ENCODE measurements at places on chromosomes 1 and 21. TPM values are rescaled to one million over a fixed set of nuclear protein-coding genes. Genes with fewer than 3 reads are reported as not detected.

Gene MSTO1
- 51.5 TPM for total RNA-seq

Gene PCP4
- total RNA-seq: 4.7 TPM

Gene DDOST
- 116 TPM for total RNA-seq

Gene MLLT11
- total RNA-seq: 2.4 TPM

Gene MFAP2
- 49.0 TPM for total RNA-seq

Gene OR2T11
- total RNA-seq: 0.11 TPM

Gene KIRREL1
- 37.2 TPM for total RNA-seq

Gene FCER1G
- 38.0 TPM for total RNA-seq

Gene AGBL4
- 0.64 TPM for total RNA-seq

Gene FAM110D
- 4.9 TPM for total RNA-seq

Gene OVAAL
- total RNA-seq: not detected

Gene PFKL
- total RNA-seq: 88.7 TPM

Gene CYP2J2
- total RNA-seq: not detected

Gene OR2T29
- not detected for total RNA-seq

Gene PDE4B
- 1.7 TPM for total RNA-seq

GRCh38 chr1:172938681-172939080 is 112.1 kb downstream of the TNFSF18 start:
- DNase-seq: no peak

- DNase-seq: no peak
These were observed 126.4 kb upstream of the C1orf21 start for GRCh38 chr1:184260382-184260781.

GRCh38 chr1:246725191-246725590 is 982 bp downstream of the SCCPDH start:
- no peak for DNase-seq

DNA sequence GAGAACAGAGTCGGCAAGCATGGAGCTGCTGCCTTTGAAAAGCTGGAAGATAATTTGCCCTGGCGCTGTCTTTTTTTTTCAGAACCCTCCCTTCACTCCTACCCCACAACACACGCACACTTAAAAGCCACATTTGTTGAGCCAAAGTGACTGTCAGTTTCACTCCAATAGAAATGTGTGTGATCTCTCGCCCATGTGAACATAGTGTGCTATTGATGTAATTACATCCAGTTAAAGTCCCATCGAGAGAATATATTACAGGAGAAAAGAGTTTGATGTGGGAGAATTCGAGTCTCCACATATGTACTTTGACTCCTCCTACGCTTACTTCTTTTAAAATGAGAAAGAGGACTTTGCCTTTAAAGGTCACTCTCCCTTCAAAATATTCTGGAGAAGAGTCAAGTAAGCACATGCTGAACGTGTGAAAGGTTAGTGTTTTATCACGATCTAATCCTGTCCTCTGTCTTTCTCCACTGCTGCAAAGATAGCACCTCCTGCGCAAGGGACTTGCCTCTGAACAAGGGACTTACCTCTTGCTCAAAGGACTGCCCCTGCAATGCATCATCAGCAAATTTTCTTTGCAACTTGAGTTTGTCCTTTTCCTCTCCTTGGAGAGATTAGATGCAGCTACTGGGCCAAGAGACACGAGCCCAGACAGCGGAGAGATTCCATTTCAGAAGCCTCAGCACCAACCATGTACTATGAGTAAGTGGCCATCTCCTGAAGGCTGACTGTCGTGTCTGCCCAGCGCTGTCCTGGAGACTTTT is 613.9 kb downstream of the PTPRU start:
- DNase-seq: no peak

DNA sequence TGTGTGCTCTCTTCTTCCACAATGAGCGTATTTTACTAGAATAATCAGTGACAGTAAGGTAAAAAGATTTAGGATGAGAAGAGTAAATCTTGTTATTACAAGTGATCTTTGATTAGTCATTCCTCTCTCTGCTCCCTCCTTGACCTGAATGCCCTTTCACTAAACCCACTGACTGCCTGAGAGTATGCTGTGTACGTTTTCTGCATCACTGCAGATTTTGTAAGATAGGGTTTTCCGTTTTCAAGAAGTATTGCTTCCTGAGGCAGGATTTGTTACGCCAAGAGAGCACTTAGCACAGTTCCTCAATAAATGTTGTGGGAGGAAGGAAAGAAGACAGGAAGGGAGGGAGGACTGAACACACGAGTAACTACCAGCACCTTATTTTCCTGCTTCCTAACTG is 7.7 kb upstream of the LAMB3 start:
- DNase-seq: no peak

DNA sequence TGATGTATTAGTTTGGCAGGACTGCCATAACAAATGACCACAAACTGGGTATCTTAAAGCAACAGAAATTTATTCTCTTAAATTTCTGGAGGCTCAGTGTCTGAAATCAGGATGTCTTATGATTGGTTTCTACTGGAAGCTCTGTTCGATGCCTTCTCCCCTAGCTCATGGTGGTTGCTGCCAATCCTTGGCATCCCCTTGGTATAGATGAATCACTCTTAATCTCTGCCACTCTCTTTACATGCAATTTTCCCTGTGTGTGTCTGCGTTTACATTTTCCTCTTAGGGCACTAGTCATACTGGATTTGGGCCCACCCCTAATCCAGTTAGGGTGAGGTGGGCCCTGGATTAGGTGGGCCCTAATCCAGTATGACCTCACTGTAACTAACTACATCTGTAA is 54.7 kb upstream of the MPC2 start:
- no peak for DNase-seq

- DNase-seq: no peak
These were observed 12.5 kb downstream of the KCNN3 start for GRCh38 chr1:154857441-154858215.

- DNase-seq: no peak
These were observed 32.1 kb downstream of the ARID4B start for GRCh38 chr1:235295902-235296350.

- no peak for DNase-seq
These were observed 114.3 kb downstream of the NAV1 start for GRCh38 chr1:201653233-201653632.

- DNase-seq: peak; percentile 77
These were observed 275.5 kb upstream of the FMN2 start for GRCh38 chr1:239816081-239816782.

DNA sequence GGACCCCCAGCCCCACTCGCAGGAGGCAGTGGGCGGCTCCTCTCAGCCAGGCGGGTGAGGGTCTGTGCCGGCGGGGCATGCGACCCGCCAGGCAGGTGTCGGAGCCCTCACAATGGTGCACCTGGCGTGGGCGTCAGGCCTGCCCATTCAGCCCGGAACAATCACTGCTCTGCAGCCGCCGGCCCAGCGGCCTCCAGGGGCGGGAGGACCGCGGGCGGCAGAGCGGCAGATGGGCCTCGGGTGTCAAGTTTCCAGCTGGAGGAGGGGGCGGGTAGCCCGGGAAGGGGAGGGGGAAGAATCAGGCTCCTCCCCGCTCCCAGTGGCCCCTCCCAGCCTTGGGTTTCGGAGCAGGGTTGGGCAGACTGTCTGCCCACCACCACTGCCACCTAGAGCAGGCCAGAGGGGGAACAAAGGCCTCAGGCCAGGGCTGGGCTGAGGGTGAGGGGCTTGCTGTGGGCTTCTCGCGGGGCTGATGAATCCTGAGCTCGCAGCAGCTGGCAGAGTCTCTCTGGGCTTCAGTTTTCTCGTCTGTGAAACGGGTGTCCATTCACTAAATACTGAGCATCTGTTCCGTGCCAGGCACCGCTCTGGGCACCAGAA is 39.5 kb upstream of the CASZ1 start:
- DNase-seq: no peak

GRCh38 chr1:13622446-13622845 is 38.8 kb downstream of the PDPN start:
- no peak for DNase-seq

- DNase-seq: no peak
These were observed 22.8 kb downstream of the RNU5D-1 start for GRCh38 chr1:44707959-44708831.

DNA sequence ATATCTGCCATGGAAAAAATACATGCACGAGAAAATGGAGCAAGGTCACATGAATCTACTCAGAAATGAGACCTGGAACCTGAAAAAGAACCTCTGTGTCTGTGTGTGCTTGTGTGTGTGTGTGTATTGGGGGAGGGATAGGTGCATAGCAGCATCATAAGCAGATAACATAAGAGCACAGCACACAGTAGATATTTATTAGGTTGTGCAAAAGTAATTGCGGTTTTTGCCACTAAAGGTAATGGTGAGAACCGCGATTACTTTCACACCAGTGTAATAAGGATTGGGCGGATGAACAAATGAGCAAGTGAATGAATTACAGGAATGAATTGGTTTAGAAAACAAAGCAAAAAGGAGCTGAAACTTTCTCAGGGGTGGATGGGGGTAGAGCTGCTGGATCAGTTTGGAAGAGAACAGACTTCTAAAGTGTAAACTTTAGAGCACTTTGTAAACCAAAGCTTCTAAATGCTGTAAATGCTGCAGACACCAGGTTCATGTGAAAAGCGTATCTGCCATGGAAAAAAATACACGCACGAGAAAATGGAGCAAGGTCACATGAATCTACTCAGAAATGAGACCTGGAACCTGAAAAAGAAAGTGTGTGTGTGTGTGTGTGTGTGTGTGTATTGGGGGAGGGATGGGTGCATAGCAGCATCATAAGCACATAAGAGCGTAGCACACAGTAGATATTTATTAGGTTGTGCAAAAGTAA is 156.9 kb downstream of the TOMM20 start:
- DNase-seq: no peak

GRCh38 chr21:18244671-18245463 is at the start of gene CHODL:
Gene CHODL (plus strand): TSS chr21:18244833. CDS start chr21:18245224, 391 bp downstream.
- DNase-seq: no peak

- DNase-seq: no peak
These were observed 16.2 kb downstream of the OLIG2 start for GRCh38 chr21:33041981-33042380.

DNA sequence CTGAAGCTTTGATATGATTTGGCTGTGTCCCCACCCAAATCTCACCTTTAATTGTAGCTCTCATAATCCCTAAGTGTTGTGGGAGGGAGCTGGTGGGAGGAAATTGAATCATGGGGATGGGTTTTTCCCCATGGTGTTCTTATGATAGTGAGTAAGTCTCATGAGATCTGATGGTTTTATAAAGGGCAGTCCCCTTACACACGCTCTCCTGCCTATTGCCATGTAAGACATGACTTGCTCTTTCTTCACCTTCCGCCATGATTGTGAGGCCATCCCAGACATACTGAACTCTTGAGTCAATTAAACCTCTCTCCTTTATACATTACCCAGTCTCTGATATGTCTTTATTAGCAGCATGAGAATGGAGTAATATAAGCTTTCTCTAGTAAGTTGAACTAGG is 261.9 kb downstream of the HLX start:
- no peak for DNase-seq

- DNase-seq: no peak
These were observed 60.8 kb upstream of the KCNJ15 start for GRCh38 chr21:38196036-38196435.

DNA sequence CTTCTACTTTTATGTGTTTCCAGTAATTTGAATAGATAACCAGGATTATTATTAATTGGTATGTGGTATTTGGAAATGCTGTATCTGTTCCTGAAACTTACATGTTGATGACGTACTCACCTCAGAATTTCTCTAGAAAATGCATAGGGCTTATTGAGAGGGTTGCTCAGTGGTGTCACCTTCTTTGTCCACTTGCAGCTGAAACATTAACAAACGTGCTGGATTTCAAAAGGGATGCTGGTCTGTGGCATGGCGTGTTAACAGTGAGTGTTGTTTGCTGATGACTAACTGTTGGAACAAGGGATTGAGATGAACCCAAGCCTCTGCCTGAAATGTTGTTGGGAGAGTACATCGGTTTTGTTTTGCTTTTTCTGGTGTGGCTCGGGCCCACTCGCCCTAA is 67.9 kb downstream of the S100B start:
- no peak for DNase-seq
